CD4-positive, alpha-beta T cell treated with Interleukin-4 for 4 hours (primary cell): ENCODE measurements at places on chromosomes 7 and 10.

DNA sequence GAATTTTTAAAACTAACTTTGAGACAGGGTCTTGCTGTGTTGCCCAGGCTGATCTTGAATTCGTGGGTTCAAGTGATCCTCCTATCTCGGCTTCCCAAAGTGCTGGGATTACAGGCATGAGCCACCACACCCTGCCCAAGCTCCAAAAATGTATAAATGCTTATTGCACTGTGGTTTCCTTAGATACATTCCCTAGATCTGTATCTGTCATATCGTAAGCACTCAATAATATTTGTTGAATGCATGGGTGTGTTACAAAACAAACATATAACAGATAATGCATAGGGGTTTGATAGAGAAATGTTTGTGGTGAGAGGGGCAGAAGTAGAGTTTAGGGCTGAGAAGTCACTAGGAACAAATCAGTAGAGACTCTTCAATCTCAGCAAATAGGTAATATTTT is 955.3 kb upstream of the C7orf33 start:
- no peak for DNase-seq

DNA sequence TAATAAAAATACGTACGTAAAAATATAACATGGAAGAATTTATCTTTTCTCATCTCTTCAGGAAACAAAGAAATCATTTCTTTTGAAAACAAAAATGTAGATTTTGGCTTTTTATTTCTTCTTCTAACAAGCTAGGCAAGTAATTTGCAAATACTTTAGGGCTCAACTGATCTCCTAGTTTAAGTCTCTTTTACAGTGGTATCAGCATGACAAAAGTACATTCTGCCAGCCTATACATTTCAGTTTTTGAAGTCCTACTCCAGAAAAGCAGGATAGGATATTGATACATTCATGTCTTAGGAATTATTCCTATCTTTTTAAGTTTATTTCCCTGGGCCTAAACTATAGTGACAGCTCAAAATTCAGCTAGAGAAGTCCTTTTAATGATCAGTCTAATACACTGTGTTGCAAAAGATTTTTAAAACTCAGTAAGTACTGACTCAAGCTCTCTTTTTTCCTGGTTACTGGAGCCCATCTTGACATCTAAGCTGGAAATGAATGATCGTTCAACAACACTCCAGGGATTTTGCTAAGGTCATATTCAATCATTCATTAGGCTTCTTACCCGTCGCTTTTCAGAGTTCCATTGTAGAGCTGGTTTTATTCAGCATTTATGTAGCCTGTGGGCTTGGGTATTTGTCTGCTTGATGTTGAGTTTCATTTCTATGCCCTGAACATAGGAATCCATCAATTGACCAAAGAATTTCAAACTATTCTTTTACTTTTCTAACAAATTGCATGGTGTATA is 12.2 kb upstream of the FAM53B start:
- no peak for DNase-seq

GRCh38 chr10:22436526-22436892 is 91.2 kb downstream of the SPAG6 start:
- DNase-seq: no peak

GRCh38 chr10:93599335-93599734 is 1.7 kb downstream of the RBP4 start:
- no peak for DNase-seq

DNA sequence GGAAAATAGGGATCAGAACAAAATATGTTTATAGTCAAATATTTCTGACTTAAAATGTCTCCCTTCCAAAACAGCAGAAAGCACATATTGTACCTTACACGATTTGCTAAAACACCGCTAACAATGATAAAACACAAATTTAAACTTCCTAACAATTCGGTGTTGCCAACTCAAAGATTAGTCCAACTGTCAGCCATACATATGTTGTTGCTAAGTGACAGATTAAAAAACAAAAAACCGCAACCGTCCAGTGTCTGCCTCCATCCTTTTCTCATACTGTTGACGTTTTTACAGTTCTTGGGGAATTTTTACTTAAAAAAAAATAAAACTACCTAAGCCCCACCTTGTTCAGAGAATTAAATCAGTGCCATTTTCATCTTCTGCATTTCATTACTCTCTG is 118.0 kb downstream of the RAB11FIP2 start:
- DNase-seq: no peak

- DNase-seq: no peak
These were observed 149.8 kb downstream of the SEMA3A start for GRCh38 chr7:84044834-84045233.

- no peak for DNase-seq
These were observed 99.5 kb upstream of the TNRC18 start for GRCh38 chr7:5523052-5523711.

GRCh38 chr10:107056182-107056581 is 108.3 kb downstream of the SORCS1 start:
- DNase-seq: no peak

GRCh38 chr7:28346676-28347363 is 65.5 kb upstream of the CREB5 start:
- no peak for DNase-seq

DNA sequence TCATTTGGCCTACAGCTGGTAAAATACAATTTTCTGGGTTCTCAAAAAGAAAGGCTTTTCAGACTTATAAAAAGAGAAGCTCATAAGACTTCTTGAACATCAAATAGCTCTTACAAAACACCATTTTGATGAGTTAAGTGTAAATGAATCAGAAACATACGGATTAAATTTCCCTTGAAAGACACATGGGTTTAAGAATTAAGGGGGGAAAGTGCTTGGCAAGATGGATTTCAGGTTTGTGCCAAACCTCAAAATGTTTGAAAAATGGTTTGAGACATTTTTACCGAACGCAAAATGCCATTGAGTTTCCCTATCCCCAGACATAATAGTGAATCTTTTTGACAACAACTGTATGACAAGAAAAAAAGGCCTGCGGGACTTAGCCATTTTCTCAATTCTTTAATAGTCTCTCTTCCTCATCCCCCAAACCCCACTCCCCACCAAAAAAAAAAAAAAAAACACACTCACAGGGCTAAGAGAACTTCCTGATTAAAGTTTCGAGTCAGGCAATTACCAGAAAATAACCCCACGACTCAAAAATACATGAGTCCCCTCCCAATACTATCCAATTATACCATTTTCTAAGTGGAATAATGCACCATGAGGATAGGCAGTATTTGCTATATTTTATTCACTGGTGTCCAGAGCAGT is 260.1 kb downstream of the TRIL start:
- no peak for DNase-seq

- DNase-seq: no peak
These were observed 64.0 kb upstream of the PCBD1 start for GRCh38 chr10:70952401-70952800.

GRCh38 chr7:17985473-17986239 is 42.0 kb downstream of the PRPS1L1 start:
- no peak for DNase-seq

- no peak for DNase-seq
These were observed 1028.3 kb downstream of the SORCS1 start for GRCh38 chr10:106136175-106136574.

DNA sequence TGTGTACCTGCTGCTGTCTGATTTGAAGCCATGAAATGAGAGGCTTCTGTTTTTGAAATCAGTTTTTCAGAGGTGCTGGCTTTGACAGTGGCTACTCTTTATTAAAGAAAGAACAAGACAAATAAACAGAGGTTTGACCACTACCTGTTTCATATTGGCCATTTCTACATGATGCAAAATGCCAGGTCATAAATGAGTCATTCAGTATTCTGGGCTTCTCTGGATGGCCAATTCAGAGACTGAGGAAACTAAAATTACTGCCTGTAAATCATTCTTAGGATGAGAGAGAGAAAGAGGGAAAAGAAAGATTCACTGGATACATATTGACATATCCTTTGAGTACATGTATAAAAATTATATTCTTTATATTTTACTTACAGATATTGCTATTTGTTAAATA is 303.3 kb upstream of the ETV1 start:
- DNase-seq: no peak

DNA sequence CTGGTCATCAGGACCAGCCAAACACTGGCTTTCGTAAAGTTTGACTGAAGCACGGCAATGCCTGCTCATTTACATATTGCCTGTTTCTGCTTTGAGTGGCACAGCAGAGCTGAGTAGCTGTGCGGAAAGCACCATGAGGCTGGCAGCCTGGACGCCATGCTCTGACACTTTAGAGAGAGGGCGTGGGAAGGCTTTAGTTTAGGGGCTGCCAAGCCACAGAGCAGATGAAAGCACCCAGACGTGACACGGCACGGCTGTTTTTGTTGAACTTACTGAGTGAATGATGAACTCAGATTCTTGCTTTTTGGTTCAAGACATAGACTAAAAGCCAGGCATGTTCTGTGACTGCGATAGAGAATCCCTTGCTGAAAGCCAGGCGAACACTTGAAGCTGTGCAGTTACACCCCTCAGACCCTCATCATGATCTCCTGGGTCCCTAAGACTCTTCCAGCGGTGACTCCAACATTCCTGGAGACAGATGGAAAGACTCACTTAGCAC is 182.1 kb downstream of the ZMYND11 start:
- no peak for DNase-seq

GRCh38 chr10:70984986-70985722 is 96.8 kb upstream of the PCBD1 start:
- DNase-seq: no peak

GRCh38 chr10:129696636-129697035 is 229.6 kb downstream of the MGMT start:
- no peak for DNase-seq
